ENCODE measurements at places on chromosomes 5 and 9. TPM values are rescaled to one million over a fixed set of nuclear protein-coding genes. Genes with fewer than 3 reads are reported as not detected.

DNA sequence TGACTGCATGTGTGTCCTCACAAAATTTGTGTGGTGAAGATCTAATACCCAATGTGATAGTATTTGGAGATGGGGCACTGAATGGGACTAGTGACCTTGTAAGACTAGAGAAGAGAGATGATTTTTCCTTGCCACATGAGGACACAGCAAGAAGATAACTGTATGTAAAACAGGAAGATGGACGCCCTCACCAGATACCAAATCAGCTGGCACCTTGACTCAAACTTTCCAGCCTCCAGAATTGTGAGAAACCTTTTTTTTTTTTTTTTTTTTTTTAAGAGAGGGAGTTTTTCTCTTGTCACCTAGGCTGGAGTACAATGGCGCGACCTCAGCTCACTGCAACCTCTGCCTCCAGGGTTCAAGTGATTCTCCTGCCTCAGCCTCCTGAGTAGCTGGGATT, 40.3 kb downstream of the UBTD2 start:
- no peak overlapping the region for H3K4me3 ChIP-seq
- peaks cover 7% of the 10 kb centered on the region for H3K4me1 ChIP-seq
- H3K27me3 ChIP-seq, result no peaks in the 10 kb centered on the region
- no peaks in the 10 kb centered on the region for H3K36me3 ChIP-seq
- H3K27ac ChIP-seq, result no peak overlapping the region

- H3K27me3 ChIP-seq, result peaks cover 18% of the 10 kb centered on the region
- H3K36me3 ChIP-seq, result no peaks in the 10 kb centered on the region
- peaks cover 5% of the 10 kb centered on the region for H3K4me1 ChIP-seq
- H3K27ac ChIP-seq, result peak within 1 kb of the TSS; percentile 51
- H3K4me3 ChIP-seq, result peak within 1 kb of the TSS; percentile 58
Measured at GRCh38 chr5:132830436-132831094, at the start of gene SHROOM1. Gene SHROOM1 (minus strand): TSS chr5:132830647. CDS start chr5:132826140, 4,507 bp downstream.

DNA sequence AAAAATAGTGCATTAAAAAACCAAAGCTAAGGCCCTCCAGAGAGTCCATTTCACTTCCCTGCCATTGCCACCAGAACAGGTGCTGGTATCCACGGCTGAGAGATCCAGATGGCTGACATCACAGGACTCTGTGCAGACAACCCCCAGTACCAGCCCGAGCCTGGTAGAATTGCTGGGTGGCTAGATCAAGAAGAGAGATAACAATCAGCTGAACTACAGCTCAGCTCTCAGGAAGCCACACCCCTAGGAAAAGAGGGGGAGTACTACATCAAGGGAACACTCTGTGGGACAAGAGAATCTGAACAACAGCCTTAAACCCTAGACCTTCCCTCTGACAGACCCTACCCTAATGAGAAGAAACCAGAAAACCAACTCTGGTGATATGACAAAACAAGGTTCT, 73.8 kb upstream of the SLIT3 start:
- H3K4me3 ChIP-seq, result no peak overlapping the region
- DNase-seq, result no peak
- no peak overlapping the region for H3K27ac ChIP-seq
- no peaks in the 10 kb centered on the region for H3K27me3 ChIP-seq
- no peaks in the 10 kb centered on the region for H3K4me1 ChIP-seq

Gene LAMC3
- 0.04 TPM for total RNA-seq

Gene ANGPTL2
- not detected for total RNA-seq

Gene PLK2
- 3.0 TPM for total RNA-seq

- no peaks in the 10 kb centered on the region for H3K27me3 ChIP-seq
- no peak overlapping the region for H3K27ac ChIP-seq
- H3K36me3 ChIP-seq, result no peaks in the 10 kb centered on the region
- H3K4me1 ChIP-seq, result no peaks in the 10 kb centered on the region
- DNase-seq, result no peak
Measured at GRCh38 chr9:83220730-83221129, 157.8 kb upstream of the RASEF start.

Gene SLIT3
- total RNA-seq, result 0.49 TPM

Gene CCDC180
- total RNA-seq, result 1.6 TPM

GRCh38 chr5:16574789-16575721, 41.7 kb downstream of the RETREG1 start:
- no peaks in the 10 kb centered on the region for H3K4me1 ChIP-seq
- H3K36me3 ChIP-seq, result no peaks in the 10 kb centered on the region

GRCh38 chr9:70856411-70856810, 265.0 kb downstream of the TRPM3 start:
- no peak overlapping the region for H3K27ac ChIP-seq
- H3K4me3 ChIP-seq, result no peak overlapping the region
- no peaks in the 10 kb centered on the region for H3K27me3 ChIP-seq
- no peaks in the 10 kb centered on the region for H3K36me3 ChIP-seq

- H3K27me3 ChIP-seq, result no peaks in the 10 kb centered on the region
- no peak overlapping the region for H3K4me3 ChIP-seq
- DNase-seq, result no peak
- no peaks in the 10 kb centered on the region for H3K4me1 ChIP-seq
- no peaks in the 10 kb centered on the region for H3K36me3 ChIP-seq
Measured at GRCh38 chr5:31753700-31754357, 114.9 kb downstream of the PDZD2 start.

- H3K27me3 ChIP-seq, result no peaks in the 10 kb centered on the region
- no peak for DNase-seq
- no peaks in the 10 kb centered on the region for H3K36me3 ChIP-seq
- H3K27ac ChIP-seq, result no peak overlapping the region
Measured at GRCh38 chr5:93995126-93995621, 253.8 kb upstream of the POU5F2 start.

DNA sequence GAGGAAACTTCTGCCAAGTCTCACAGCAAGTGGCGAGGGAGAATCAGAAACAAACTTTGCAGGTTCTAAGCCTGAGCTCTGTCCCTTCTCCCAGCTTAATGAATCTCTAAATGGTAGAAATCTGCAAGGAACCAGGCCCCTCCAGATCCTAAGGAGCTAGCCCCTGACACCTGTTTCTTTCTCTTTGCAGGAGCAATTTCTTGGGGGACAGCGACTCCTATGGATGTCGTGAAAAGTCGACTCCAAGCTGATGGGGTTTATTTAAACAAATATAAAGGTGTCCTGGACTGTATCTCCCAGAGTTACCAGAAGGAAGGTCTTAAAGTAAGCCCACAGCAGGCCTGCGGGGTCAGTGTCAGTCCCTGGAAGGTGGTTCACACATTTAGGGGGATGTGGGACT, 21.8 kb downstream of the IL9 start:
- no peak overlapping the region for H3K4me3 ChIP-seq
- no peaks in the 10 kb centered on the region for H3K4me1 ChIP-seq
- no peak for DNase-seq
- H3K27ac ChIP-seq, result no peak overlapping the region

Measured in CD8-positive, alpha-beta memory T cell (primary cell).